ENCODE measurements at places on chromosomes 16 and 17. TPM values are rescaled to one million over a fixed set of nuclear protein-coding genes. Genes with fewer than 3 reads are reported as not detected.

HGS gene
- total RNA-seq, result 194 TPM

NPIPA5 gene
- total RNA-seq, result 4.8 TPM

BAHCC1 gene
- 8.5 TPM for total RNA-seq

CDIP1 gene
- 14.2 TPM for total RNA-seq

SPPL2C gene
- not detected for total RNA-seq

NPW gene
- total RNA-seq, result 1.0 TPM

OTOA gene
- total RNA-seq, result 0.09 TPM

PTX4 gene
- not detected for total RNA-seq

UNC13D gene
- total RNA-seq, result 6.9 TPM

DNASE1 gene
- total RNA-seq, result 4.2 TPM

PPY gene
- not detected for total RNA-seq

CCDC40 gene
- 7.0 TPM for total RNA-seq

ZNF423 gene
- total RNA-seq, result 0.29 TPM

KAT8 gene
- total RNA-seq, result 50.9 TPM

C16orf96 gene
- total RNA-seq, result 0.06 TPM

SLC5A11 gene
- total RNA-seq, result 0.27 TPM

SEZ6 gene
- not detected for total RNA-seq

HES7 gene
- 3.6 TPM for total RNA-seq

PPP1R1B gene
- total RNA-seq, result 0.21 TPM

CLDN7 gene
- total RNA-seq, result 2.6 TPM

CACNG3 gene
- total RNA-seq, result not detected

AANAT gene
- total RNA-seq, result 0.31 TPM

STX1B gene
- 2.3 TPM for total RNA-seq

SULT1A2 gene
- total RNA-seq, result not detected

NOG gene
- 0.85 TPM for total RNA-seq

GPRC5C gene
- total RNA-seq, result 48.8 TPM

CACNG5 gene
- total RNA-seq, result not detected

LPCAT2 gene
- total RNA-seq, result 5.5 TPM

RTN4RL1 gene
- total RNA-seq, result 25.4 TPM

MEAK7 gene
- 49.1 TPM for total RNA-seq

SOX15 gene
- total RNA-seq, result 0.27 TPM

BRICD5 gene
- 4.5 TPM for total RNA-seq

MT1F gene
- 20.2 TPM for total RNA-seq

TPPP3 gene
- total RNA-seq, result 13.1 TPM

C16orf78 gene
- not detected for total RNA-seq

CCL7 gene
- 0.27 TPM for total RNA-seq

FOXC2 gene
- 5.6 TPM for total RNA-seq

LIMD2 gene
- 8.9 TPM for total RNA-seq

KRT31 gene
- total RNA-seq, result not detected

TP53TG3 gene
- 0.28 TPM for total RNA-seq

CLCN7 gene
- total RNA-seq, result 73.1 TPM

SPIRE2 gene
- 7.4 TPM for total RNA-seq

RASL10B gene
- 0.18 TPM for total RNA-seq

OXLD1 gene
- 48.0 TPM for total RNA-seq

CACNG1 gene
- 0.07 TPM for total RNA-seq

AARSD1 gene
- total RNA-seq, result 55.9 TPM

XYLT1 gene
- 0.96 TPM for total RNA-seq

PYDC1 gene
- total RNA-seq, result not detected

USP6 gene
- 0.02 TPM for total RNA-seq

ASPHD1 gene
- 20.2 TPM for total RNA-seq

STAT5A gene
- total RNA-seq, result 6.8 TPM

SHISA9 gene
- 0.08 TPM for total RNA-seq

ACSM5 gene
- total RNA-seq, result not detected

HAP1 gene
- total RNA-seq, result 1.2 TPM

SNAI3 gene
- 0.18 TPM for total RNA-seq
